HCT116 (cell line): ENCODE measurements at places on chromosomes 5 and 9.

DNA sequence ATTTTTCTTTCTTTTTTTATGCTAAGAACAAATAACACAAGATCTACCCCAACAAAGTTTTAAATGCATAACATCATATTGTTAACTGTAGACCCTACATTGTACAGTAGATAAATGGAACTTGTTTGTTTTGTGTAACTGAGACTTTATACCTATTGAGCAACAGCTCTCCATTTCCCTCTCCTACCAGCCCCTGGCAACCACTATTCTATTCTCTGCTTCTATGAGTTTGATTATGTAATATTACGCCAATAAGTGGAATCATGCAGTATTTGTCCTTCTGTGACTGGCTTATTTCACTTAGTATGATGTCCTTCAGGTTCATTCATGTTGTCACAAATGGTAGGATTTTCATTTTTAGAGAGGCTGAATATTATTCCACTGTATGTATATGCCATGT lies 308.2 kb upstream of the PRR16 start:
- no peak for DNase-seq

DNA sequence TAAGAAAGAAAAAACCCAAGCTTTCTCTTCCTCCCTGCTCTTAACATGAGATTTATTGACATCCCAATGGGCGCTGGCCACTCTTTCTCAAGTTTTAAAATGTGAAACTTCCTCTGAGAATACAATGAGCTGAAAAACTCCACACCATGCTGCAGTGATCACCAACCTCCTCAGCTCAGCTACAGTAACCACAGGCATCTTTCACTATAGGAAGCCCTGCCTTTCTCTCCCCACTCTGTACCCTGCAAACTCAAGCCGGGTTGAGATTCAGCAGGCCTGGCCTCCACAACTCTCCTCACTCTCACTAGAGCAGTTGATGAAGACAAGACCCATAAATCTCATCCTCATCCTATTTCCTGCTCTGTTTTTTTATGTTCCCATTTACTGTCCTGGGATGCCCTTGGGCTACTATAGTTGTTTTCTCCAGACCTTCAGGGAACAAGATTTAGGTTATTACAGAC lies 48.3 kb downstream of the SH3TC2 start:
- DNase-seq: no peak

DNA sequence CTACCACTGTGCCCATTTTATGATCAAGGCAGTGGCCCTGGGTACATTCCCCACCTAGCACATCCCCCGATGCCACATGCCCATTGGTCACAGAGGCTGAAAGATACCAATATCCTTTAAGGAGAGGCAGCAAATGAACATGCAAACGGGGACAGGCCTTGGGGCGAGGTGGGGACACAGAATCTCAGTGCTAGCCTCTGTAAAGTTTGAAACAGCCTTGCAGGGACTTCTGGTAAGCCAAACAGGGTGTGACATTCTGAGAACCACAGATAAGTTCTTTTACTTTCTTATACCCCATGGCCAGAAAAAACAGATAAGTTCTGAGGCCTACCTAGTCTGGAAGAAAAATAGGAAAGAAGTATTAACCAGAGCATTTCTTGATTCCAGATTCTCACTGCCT lies 60.5 kb downstream of the ACER2 start:
- DNase-seq: no peak

DNA sequence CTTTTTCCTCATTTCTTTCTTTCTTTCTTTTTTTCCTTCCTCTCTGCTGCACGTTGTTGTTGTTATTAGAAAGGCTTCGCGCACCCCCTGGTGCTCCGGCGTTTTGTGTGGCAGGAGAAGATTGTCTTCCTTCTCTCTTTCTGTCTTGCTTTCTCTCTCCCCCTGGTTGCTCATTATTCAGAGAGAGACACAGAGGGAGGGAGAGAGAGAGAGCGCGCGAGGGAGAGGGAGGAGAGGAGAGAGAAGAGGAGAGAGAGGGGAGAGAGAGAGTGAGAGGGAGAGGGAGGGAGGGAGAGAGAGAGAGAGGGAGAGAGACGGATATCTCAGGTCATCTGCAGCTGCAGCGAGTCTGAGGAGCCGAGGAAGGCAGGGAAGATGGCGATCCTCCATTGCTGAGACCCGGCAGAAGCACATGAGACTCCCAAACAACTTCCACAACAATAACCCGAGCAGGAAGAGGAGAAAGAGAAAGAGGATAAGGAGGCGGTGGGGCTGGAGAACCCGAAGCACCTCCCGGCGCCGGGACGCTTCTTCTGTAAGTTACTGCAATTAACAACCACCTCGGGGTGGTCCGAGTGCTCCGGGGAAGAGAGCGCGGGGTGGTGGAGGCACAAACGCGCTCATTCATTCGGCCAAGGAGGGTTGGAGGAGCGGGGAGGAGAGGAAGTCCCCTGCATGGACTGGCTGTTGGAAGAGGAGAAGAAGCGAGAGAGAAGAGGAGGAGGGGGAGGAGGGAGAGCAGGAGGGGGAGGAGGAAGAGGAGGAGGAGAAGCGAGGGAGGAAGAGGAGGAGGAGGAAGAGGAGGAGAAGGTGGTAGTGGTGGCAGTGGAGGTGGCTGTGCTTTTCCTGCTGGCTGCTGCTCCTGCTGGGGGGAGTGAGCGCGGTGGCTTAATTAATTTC lies at the start of gene ZNF462:
Gene ZNF462 (plus strand): TSS at position 346 of the 900 bp plus-strand sequence. CDS start 60,218 bp downstream, outside the sequence.
- no peak for DNase-seq

GRCh38 chr5:104223885-104224773 lies 661.5 kb upstream of the NUDT12 start:
- no peak for DNase-seq

GRCh38 chr5:133704411-133704810 lies 92.1 kb upstream of the FSTL4 start:
- DNase-seq: no peak

- DNase-seq: no peak
Measured at GRCh38 chr5:180797256-180798192, 5.1 kb downstream of the MGAT1 start.

DNA sequence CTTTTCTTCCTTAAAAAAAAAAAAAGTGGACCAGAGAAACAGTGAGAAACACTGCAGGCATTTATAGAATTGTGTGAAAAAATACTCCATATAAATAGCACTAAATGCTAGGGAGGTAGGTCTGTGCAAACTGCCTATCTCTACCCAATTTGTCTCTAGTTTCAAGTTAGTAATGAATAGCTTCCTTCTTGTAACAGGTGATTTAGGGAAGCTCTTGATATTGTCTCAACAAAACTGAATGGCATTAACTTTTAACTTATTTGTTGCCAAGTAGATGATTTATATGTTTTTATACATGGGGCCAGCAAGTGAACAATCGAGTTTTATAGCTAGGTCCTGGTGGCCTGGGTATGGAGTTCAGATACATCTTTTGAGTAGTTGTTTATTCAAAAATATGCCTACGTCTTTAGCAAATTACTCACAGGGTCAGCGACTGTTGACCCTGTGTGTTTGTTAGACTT lies 283.6 kb downstream of the NR3C1 start:
- DNase-seq: no peak

DNA sequence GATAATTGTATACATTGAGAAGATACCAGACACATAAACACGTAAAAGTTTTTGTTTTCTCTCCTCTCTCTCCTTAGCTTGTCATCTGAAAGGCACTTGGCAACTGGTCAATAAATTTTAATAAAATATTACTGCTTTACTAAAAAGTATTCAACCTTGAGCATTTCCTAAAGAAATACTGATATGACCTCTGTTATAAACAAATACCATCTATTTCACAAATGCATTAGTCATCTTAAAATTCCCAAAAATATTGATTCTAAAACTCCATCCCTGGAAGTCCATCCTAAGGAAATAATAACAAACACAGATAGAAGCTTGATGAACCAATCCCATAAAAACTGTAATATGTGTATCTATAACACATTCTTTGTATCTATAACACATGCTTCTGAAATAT lies 483.2 kb downstream of the TLR4 start:
- no peak for DNase-seq

GRCh38 chr5:77946381-77947040 lies 170.4 kb upstream of the TBCA start:
- DNase-seq: no peak

DNA sequence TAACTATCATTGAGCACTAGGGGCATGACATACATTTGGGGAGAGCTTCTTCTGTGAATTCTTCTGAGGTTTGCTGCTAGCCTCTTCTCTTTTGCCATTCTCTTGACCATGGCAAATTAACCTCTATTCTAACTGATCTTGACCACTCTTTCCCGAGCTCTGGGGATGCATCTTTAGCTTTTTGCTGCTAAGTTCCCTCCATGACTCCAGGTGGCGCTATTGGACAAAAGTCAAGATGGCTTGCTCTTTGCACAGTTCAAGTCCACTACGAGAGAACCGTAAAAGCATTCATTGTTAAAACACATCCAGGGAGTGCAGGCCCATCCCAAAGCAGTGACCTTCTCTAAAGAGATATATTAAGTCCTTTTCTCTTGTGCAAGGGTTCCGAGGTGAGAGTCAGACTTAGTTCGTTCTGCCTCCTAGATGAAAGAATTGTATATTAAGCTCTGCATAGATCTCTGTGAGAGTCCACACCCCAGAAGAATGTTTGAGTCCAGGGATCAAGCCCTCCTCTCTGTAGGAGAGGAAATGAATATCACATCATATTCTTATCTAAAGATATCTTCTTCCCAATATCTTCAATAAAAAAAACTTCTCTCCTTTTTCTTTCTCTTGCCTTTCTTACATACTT lies 1152.9 kb upstream of the CDH6 start:
- peak; percentile 15 for DNase-seq

DNA sequence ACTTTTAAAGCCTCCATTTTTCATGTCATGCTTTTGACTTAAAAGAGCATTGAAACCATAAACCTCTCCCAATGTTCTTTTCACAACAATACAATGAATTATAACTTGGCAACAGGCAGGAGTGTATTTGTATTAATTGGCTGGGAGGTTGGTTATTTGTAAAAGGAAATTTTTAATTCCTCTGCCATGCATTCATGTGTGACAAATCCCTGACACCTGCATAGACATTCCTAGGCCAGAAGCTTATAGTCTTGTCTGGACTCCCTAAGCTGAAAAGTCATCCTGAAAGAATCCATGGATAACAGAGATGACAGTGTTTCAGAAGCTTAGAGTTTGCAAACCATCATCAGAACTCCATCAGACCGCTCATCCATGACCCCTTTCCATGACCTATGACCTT lies 76.3 kb upstream of the PTGER4 start:
- no peak for DNase-seq

DNA sequence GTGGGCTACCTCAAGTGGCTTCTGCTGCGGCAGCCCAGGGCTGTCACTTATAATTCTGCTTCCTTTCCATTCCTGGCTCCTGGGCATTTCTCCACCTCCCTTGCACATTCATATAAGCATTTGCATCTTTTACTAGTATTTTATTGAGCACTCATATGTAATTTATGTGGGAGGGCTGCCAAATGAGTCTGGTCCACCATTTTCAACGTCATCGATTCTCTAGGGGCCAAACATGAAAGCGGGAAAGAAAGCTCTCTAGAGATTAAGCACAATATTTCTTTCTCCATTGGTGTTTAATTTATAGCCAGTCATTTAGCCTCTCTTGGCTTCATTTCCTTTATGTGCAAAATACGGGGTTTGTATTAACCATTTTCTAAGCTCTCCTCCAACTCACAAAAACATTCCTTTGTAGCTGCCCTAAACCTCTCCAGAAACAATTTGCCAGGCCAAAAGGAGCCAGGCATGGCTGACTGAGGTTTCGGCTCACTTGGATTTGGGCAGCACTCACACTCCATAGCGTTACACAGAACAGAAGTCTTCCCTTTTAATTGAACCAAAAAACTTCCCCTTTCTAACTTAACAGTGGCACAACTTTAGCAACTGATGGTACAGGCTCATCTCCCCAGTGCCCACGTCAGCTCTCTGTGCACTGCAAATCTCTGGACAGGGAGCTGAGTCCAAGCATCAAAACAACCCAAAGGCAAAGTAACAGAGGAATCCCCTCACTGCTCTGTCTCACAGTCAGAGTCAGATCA lies 183.5 kb downstream of the ROR2 start:
- DNase-seq: no peak
